ENCODE measurements at places on chromosomes 2 and 18.

DNA sequence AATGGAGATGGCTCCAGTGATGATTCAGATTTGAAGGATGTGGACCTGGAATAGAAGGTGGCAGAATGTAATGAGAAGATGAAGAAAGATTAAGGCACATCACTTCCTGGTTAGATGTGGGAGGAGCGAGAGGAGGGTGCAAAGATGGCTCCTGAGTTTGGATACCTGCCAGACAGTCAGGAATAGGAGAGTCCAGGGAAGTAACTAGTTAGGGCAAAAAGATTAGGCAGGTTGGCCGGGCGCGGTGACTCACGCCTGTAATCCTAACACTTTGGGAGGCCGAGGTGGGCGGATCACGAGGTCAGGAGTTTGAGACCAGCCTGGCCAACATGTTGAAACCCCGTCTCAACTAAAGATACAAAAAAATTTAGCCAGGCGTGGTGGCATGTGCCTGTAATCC lies 5.6 kb downstream of the C2orf74 start:
- no peaks in the 10 kb centered on the region for H3K4me1 ChIP-seq
- no peaks in the 10 kb centered on the region for H3K27me3 ChIP-seq
- no peak overlapping the region for H3K4me3 ChIP-seq
- DNase-seq: no peak
- H3K36me3 ChIP-seq: peaks cover 12% of the 10 kb centered on the region

GRCh38 chr2:179596018-179596417 lies 265.4 kb downstream of the ZNF385B start:
- no peaks in the 10 kb centered on the region for H3K27me3 ChIP-seq
- H3K4me3 ChIP-seq: no peak overlapping the region
- no peaks in the 10 kb centered on the region for H3K4me1 ChIP-seq
- DNase-seq: no peak
- no peak overlapping the region for H3K27ac ChIP-seq
- no peaks in the 10 kb centered on the region for H3K36me3 ChIP-seq

DNA sequence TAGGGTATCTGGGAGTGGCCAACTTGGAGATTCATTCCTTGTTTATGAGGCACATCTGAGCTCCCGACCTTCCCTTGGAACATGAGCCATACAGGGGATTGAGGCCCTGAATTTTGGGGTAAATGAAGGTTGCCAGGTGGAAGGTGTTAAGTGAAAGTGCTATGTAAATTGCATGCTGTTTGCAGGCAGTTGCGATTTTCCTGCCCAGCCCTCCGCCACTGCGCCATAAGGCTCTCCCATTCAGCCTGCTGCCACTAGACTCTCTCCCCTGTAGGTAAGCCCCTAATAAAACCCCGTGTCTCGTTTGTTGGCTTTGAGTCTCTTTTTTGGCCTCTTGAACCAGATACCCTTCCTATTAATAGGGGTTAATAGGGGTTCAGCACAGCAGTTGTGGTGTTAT lies 33.8 kb downstream of the PCARE start:
- DNase-seq: no peak
- no peak overlapping the region for H3K27ac ChIP-seq
- no peaks in the 10 kb centered on the region for H3K4me1 ChIP-seq

DNA sequence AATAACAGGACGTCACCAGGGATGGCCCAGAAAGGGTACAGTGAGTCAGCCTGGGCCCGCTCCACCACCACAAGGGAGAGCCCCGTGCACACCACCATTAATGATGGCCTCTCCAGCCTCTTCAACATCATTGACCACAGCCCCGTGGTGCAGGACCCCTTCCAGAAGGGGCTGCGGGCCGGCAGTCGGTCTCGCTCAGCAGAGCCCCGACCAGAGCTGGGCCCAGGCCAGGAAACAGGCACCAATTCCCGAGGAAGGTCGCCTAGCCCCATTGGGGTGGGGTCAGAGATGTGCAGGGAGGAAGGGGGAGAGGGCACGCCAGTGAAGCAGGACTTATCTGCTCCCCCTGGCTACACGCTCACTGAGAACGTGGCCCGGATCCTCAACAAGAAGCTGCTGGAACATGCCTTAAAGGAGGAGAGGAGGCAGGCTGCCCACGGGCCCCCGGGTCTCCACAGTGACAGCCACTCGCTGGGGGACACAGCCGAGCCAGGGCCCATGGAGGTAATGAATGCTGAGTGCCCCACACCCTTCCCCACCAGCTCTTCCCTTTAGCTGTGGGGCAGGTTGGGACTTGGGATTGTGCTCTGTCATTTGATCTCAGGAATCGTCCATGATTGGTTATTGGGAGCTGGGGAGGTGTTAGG lies 120.5 kb downstream of the MTCL1 start:
- H3K4me1 ChIP-seq: no peaks in the 10 kb centered on the region
- H3K4me3 ChIP-seq: no peak overlapping the region
- DNase-seq: no peak
- H3K36me3 ChIP-seq: no peaks in the 10 kb centered on the region

GRCh38 chr2:172673056-172673683 lies 62.5 kb upstream of the RAPGEF4 start:
- no peak overlapping the region for H3K27ac ChIP-seq
- no peaks in the 10 kb centered on the region for H3K4me1 ChIP-seq
- no peaks in the 10 kb centered on the region for H3K36me3 ChIP-seq

DNA sequence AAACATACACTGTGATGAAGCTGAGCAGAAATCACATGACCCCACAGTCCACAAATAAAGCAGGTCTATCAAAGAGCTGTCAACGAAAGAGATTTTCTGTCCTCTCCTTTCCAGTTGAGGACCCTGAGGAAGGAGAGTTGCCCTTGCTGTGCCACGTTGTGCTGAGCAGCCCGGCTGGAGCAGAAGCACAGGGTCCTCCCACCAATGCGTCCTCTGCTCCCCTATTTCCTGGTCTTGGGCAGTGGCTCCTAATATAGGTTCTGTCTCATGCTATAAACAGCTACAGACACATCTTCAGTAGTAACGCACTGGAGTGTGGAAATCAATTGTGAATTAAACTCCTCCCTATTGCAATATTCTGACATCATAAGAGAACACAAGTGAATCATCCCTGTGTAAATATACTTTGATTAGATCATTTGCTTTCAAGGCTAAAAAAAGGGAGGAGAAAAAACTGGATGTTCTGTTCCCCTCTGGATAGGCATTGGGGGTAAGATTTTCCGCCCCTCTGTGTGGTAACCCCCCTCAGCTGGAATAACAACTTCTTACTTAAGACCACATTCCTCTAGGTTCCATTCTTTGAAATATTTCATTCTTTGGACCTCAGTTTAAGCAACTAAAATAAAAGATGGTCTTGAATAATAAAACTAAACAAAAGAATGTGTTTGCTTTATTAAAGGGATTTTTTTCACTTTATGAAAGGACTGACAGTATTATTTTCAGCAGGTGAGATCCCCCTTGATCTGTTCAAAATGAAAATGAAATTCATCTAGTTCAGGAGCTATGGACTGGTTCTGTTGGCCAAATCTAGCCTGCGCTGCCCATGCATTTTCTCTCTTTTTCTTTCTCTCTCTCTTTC lies 8.3 kb upstream of the RHOB start:
- H3K27me3 ChIP-seq: no peaks in the 10 kb centered on the region
- DNase-seq: no peak
- H3K4me1 ChIP-seq: peaks cover 7% of the 10 kb centered on the region

- H3K4me1 ChIP-seq: no peaks in the 10 kb centered on the region
- no peak overlapping the region for H3K4me3 ChIP-seq
- no peaks in the 10 kb centered on the region for H3K27me3 ChIP-seq
- no peak overlapping the region for H3K27ac ChIP-seq
Observed at GRCh38 chr2:54815148-54815539, 91.7 kb downstream of the EML6 start.

DNA sequence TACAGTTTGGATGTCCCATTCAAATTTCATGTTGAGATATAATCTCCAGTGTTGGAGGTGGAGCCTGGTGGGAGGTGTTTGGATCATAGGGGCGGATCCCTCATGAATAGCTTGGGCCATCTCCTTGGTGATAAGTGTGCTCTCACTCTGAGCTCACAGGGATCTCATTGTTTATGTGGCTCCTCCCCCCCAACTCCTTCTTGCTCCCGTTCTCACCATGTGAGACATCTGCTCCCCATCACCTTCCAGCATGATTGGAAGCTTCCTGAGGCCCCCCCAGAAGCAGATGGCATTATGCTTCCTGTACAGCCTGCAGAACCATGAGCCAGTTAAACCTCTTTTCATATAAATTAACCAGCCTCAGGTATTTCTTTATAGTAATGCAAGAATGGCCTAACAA lies 3.0 kb upstream of the INPP1 start:
- H3K36me3 ChIP-seq: no peaks in the 10 kb centered on the region
- H3K27ac ChIP-seq: no peak overlapping the region
- H3K4me3 ChIP-seq: no peak overlapping the region
- peaks cover 6% of the 10 kb centered on the region for H3K4me1 ChIP-seq
- DNase-seq: no peak
- no peaks in the 10 kb centered on the region for H3K27me3 ChIP-seq

DNA sequence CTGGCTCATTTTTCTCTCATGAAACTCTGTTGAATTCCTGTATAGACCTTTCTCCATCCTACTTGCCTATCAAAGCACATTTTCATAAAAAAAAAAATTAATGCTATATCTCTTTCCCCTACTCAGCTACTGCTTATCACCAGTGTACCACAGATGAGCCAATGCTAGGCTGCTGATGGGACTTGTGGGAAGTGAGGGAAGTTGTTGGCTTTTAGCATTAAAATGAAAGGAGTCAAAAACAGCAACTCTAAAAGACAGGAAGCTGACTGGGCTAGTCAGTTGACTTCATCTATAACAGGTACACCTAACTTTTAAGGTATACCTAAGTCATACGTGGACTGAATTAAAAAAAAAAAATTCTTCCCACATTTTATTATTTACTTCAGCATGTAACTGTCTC lies 102.1 kb downstream of the FAM117B start:
- no peaks in the 10 kb centered on the region for H3K27me3 ChIP-seq
- no peak overlapping the region for H3K27ac ChIP-seq
- H3K4me3 ChIP-seq: no peak overlapping the region
- peaks cover 4% of the 10 kb centered on the region for H3K36me3 ChIP-seq
- DNase-seq: no peak

DNA sequence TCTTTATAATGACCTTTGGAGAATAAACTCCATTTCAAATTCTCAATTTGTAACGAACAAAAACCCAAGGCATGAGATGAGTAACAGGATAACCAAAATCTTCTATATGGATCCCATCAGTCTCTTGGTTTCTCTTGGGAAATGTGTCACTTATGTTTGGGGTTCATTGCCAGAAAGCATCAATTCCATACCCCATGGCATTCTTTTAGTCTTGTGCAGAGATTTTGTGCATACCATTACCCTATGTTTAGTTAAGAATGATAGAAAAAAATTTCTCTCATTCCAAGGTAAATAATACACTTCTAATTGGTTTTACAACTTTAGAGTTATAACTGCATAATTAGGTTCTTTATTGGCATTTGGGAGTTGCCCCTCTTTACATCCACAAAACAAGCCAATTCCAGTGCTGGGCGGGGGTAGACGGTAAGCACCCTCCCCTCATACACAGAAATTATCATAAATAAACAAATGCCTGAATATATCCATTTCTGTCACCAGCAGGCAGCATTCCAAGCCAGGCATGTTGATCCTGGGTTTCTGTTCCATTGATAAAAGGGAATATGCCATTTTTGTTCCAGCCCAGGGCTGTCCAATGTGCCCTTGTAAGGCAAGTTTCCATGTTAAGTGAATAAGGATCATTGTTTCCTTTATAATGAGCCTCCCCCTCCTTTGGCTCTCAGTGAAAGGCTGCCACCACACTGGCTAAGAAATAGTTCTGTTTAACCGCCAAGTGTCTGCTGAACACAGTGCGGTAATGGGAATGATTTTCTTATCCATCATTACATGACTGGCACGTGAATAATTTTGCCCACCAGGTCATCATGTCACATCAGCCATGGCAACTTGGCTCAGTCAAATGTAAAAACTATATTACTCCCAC lies 680.1 kb upstream of the ZEB2 start:
- H3K4me3 ChIP-seq: no peak overlapping the region
- H3K27ac ChIP-seq: no peak overlapping the region

GRCh38 chr2:237571551-237571950 lies 5.2 kb downstream of the PRLH start:
- no peak overlapping the region for H3K4me3 ChIP-seq
- no peaks in the 10 kb centered on the region for H3K36me3 ChIP-seq
- no peak overlapping the region for H3K27ac ChIP-seq
- H3K27me3 ChIP-seq: no peaks in the 10 kb centered on the region

All from ascending aorta (tissue), 2 donors.